Stimulated activated CD8-positive, alpha-beta memory T cell treated with anti-CD3 and anti-CD28 coated beads, Interleukin-4, amount 100 ng/mL, for 4 hours (primary cell): ENCODE measurements at places on chromosomes 1 and 21.

DNA sequence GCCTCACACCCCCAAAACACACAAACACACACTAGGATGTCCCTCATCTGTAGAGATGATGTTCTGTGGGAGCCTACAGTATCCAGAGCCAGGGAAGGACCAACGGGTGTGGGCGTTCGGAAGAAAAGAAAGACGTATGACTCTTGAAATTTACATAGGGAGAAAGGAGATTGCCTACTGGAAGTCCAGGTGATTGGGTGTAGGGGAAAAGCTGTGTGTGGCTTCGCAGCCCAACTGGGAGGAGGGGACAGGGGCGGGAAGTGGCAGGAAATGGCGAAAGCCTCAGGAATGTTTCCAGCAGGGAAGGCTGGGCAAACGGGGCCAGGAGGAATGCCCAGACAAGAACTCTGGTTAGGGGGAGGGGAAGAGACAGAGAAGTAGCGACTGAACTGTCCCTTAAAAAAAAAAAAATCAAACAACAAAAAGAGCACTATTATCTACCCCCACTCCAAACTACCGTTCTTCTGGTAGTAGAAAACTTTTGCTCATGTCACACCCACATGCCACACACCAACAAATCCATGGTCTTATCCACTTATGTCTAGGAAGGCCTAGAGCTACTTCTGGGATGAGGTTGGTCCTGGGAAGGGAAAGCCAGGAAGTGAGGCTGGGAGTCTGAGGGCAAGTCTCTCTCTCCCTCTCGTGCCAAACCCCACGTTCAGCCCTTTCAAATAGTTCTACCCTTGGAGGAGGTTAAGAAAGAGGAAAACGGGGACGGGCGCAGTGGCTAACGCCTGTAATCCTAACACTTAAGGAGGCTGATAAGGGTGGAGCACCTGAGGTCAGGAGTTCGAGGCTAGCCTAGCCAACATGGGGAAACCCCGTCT lies 1.8 kb upstream of the CKS1B start:
- DNase-seq: no peak

DNA sequence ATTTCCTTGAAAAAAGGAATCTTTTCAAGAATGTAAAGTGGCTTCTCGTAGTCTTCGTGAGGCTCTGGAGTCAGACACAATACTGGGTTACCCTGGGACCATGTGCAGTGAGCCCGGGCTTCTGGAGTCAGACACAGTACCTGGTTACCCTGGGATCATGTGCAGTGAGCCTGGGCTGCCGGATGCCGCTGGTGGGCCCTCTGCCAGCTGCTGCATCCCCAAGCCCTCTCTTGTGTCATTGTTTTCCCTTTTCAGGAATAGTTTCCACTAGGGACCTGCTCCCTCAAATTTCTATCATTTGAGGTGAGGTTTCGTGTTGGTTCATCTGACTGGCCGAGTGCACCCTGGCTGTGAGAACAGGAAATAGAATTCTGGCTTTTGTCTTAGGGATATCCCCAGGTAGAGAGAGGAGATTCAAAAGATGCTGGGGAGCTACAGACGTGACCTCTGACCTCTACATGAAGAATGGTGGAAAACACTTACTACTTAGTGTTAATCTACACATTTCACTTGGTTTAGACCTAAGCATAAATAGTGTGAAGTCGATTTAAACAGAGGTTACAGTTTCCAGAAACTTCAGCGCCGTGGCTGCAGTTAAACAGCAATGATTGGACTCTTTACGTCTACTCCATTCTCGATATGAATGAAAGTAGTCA lies 10.6 kb downstream of the ADARB1 start:
- no peak for DNase-seq

GRCh38 chr1:30665216-30666010 lies 58.0 kb downstream of the MATN1 start:
- DNase-seq: no peak

- DNase-seq: no peak
Measured at GRCh38 chr1:23936481-23937176, 23.0 kb upstream of the PNRC2 start.

DNA sequence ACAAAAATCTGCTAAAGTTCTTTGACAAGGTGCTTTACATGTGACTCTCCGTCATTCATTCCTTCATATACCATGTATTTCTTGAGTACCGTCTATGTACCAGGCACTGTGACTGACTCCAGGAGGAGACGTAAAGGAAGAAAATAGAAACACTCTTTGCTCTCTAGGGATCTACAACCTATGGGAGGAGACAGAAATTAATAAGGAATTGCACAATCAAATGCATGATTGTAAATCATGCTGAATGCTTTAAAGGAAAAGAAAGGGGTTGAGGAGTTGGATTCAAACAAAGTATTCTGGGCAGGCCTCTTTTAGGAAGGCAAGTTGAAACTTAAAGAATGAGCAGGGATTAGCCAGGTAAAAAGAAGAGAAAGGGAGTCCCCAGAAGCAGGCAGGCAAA lies 239.1 kb upstream of the FGGY start:
- DNase-seq: no peak

GRCh38 chr1:1537626-1538250 lies 2.7 kb downstream of the TMEM240 start:
- no peak for DNase-seq

DNA sequence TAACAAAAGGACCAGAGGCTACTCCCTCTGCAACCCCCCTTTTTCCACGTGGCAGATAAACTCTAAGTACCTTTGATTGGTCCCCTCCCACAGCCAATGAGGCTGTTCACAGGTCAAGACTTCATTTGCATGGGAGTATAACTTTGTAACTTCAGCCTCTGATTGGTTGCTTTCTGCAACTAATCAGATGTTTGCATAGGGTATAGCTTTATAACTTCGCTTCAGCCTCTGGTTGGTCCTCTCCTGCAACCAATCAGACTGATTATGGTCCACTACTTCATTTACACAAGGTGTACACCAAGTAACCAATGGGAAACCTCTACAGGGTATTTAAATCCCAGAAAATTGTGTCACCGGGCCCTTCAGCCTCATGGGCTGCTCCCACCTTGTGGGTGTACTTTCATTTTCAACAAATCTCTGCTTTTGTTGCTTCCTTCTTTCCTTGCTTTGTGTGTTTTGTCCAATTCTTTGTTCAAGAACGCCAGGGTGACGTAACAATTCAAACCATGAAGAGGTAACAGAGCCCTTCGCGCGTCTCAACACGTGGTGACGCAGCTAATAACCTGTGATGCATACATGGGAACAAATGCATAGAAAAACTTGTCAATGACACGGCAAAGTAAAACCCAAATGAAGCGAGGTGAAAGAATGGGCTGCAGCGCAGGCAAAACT lies 47.2 kb downstream of the VPS26C start:
- no peak for DNase-seq

GRCh38 chr1:153631047-153632022 lies 2.5 kb upstream of the CHTOP start:
- no peak for DNase-seq

DNA sequence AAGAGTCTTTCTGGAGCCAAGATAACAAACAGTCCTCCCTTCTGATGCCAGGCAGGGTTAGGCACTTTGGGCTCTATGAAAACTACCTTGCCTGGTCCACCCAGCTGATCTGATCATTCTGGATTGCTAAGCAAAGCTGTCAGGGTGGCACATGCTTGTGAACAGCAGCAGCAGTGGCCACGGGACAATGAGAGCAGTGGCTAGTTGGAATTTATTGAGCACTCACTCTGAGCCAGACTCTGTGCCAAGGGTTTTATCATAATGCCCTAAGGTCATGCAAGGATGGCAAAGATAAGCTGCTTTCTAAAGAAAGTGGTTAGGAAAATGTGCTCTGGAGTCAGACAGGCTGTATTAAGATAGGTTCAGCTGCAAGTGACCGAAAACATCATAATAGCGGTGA lies 390.4 kb upstream of the VAMP3 start:
- DNase-seq: no peak

- no peak for DNase-seq
Measured at GRCh38 chr21:42346441-42346840, 4.4 kb downstream of the TFF2 start.

DNA sequence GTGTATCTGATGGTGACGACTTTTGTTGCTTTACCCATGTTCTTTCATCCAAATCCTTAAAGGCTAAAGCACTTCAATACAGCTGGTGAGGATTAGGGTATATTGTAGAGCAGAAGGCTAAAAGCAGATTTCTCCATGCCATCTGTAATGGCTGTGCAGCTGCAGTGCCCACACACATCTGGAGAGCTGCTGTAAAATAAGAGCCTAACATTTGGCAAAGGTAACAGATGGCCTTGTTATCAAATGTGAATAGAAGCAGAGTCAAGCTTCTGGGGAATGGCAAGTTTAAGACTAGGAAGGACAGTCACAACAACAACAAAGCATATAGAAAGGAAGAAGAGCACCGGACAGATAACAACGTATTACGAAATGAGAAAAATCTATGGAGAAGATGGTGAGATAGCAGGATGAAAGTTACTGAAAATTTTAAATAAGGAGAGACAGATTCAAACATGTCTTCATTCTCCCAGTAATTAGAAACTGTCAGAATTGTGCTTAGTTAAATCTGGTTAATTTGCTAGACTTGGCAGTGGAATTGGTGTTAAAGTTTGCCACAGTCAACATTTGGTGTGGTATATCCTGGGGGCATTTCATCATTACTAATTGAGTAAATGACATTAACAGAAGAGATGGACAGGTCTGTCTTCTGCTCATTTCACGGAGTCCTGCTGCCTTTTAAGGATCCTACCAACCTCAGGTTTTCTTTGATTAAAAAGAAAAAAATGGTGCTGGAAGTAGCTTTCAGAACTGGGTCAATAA lies 1093.2 kb downstream of the ADGRL2 start:
- no peak for DNase-seq

GRCh38 chr1:44569491-44569890 lies 104.8 kb downstream of the TMEM53 start:
- no peak for DNase-seq

DNA sequence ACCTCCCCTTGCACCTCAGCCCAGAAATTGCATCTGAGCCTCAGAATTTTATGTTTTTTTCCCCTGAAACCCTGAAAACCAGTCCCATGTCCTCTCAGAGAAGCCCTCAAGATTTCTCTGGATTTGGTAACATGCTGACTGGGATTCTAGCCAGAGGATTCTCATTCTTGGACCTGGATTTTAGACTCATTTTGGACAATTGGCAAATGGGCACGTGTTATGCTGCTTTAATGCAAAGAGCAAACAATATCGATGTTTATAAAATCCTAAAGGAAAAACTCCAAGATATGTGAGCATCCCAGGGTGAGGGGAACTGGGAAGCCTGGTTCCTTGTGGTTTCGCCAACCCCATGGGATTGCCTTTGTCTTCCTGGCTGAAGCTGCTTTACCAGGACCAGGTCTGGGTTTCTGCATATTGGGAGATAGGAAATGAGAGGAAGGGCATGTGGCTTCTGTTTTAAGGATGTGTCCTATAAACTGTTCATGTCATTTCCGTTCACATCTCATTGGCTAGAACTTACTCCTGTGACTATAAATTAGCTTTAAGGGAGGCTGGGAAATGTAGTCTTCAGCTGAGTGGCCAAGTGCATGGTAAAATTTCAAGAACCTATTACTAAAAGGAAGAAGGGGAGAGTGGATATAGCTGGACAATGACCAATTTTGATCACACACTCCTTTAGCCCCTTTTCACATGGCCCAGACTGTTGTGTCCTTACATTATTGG lies 27.2 kb upstream of the BCL10 start:
- no peak for DNase-seq

GRCh38 chr1:94757931-94758330 lies 62.2 kb upstream of the SLC44A3 start:
- no peak for DNase-seq

DNA sequence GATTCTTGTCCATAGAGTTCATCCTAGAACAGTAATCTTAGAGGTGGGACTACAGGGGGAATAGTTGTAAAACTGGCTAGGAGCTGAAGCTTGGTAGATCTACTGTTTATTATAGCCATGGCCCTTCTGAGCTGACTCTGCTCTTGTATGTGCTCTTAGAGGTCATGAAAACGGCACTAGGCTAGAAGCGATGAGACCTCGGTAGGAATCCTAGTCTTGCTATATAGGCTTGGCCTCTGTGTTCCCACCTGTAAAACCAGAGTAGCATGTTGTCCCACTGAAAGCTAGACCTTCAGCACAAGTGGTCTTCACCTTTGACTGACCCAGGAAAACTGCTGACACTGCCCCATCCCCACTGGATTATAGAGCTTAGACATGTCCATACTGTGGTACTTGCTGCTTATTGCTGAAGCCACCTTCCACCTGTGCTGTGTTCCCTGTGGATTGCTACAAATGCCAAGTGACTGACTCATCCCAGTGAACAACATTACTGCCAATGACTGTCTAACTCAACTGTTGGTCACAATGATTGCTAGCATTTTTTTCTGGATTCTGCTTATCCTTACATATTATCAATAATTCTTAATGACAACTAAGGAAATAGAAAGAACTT lies 23.0 kb upstream of the PIGC start:
- DNase-seq: no peak

GRCh38 chr1:167270349-167271092 lies 49.8 kb downstream of the POU2F1 start:
- DNase-seq: no peak

- DNase-seq: no peak
Measured at GRCh38 chr1:169027607-169028320, 78.7 kb upstream of the ATP1B1 start.

- no peak for DNase-seq
Measured at GRCh38 chr1:77509051-77509492, 173.4 kb downstream of the ZZZ3 start.

DNA sequence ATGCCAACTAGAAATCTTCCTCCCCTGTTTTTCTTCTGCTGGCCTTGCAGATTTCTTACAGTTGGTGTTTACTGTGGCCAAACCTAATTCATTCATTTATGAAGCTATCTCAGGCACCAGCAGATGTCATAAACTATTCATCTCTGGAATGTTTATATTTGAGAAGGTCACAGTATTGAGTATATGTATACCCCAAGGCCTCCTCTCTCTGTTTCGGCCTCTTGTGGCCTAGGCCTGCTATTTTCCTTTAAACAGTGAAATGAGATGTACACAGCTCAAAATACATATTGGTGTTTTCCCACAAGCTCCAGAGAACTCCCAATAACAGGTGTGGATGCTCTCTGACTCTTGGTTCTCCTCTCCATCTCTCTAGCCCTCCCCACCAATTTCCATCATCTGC lies 520.7 kb upstream of the CAMK1G start:
- no peak for DNase-seq

DNA sequence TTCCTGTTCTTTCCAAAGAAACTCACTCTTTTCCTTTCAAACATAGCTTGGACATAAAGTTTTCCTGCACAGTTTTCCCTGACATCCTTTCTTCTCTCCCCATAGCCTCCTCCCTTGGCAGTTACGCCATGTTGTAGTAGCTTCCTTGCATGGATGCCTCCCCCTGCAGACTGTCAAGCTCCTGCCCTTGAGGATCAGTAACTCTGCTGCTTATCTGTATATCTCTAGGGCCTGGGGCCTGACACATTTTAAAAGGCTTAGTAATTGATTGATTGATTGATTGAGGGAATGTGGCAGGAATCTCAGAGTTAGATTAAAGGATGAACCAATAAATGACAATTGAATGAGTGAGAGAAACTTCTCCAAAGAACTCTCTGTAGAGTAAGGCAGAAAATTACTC lies 143.7 kb downstream of the NEK7 start:
- DNase-seq: no peak

DNA sequence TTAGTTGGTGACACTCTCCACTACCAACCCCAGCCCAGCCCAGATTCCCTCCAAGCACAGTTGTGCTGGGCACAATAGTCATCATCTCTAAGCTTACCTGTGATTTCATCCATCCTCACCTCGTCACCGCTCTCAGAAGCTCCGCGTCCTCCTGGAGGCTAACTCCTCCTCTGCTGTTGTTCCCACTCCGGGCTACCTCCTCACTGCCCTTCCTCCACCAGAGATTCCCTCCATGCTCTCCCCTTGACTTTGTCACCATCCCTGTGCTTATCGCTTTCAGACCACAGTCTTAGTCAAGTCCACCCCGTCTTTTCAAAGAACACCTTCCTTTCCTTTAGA lies 47.0 kb upstream of the KIF26B start:
- DNase-seq: no peak

- DNase-seq: no peak
Measured at GRCh38 chr1:25682059-25682601, 65.5 kb downstream of the MAN1C1 start.
